Activated CD4-positive, alpha-beta T cell treated with anti-CD3 and anti-CD28 coated beads, Interleukin-2, amount 10 ng/mL, durations not matched to agents 24 days and 14 days (primary cell): ENCODE measurements at places on chromosomes 1 and 21. TPM values are rescaled to one million over a fixed set of nuclear protein-coding genes. Genes with fewer than 3 reads are reported as not detected.

The TMOD4 gene
- 1.3 and 1.8 TPM in 2 replicates for total RNA-seq

DNA sequence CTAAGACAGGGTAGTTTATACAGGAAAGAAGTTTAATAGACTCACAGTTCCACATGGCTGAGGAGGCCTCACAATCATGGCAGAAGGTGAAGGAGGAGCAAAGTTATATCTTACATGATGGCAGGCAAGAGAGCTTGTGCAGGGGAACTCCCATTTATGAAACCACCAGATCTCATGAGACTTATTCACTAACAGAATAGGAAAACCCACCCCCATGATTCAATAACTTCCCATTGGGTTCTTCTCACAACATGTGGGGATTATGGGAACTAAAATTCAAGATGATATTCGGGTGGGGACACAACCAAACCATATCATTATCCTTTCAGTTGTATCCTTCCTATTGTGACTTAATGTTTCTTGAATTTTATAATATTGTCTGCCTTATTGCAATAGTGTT is 13.4 kb upstream of the DDAH1 start:
- DNase-seq: no peak
- H3K27ac ChIP-seq: no peak overlapping the region
- H3K36me3 ChIP-seq: no peaks in the 10 kb centered on the region
- no peaks in the 10 kb centered on the region for H3K4me1 ChIP-seq
- H3K27me3 ChIP-seq: peaks cover 2% of the 10 kb centered on the region

DNA sequence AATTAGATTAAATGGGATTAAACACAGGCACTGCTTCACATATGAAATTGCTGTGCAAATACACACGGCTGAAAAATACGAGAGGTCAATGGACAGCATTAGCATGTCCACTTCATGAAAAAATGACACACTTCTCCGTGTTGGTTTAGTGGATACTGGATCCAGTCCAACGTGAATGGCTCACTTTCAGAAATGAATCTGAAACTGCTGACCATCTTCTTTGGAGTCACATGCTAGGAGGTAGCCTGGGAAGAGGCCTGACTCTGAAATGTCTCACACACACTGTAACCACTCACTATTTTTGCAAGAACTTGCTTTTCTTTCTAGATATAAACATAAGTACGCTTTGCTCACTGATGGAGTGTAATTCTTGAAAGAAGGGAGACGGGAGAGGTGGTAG is 127.3 kb downstream of the HLCS start:
- H3K4me1 ChIP-seq: no peaks in the 10 kb centered on the region
- H3K27ac ChIP-seq: no peak overlapping the region
- no peaks in the 10 kb centered on the region for H3K27me3 ChIP-seq
- no peak overlapping the region for H3K4me3 ChIP-seq

GRCh38 chr1:47547753-47548573 is 110.1 kb downstream of the FOXD2 start:
- H3K4me3 ChIP-seq: no peak overlapping the region
- no peaks in the 10 kb centered on the region for H3K36me3 ChIP-seq
- no peak overlapping the region for H3K27ac ChIP-seq
- H3K27me3 ChIP-seq: no peaks in the 10 kb centered on the region

GRCh38 chr1:28886731-28887418 is 27.5 kb upstream of the EPB41 start:
- H3K36me3 ChIP-seq: peaks cover 6% of the 10 kb centered on the region
- H3K27me3 ChIP-seq: no peaks in the 10 kb centered on the region
- peaks cover 50% of the 10 kb centered on the region for H3K4me1 ChIP-seq
- peak overlapping the region; percentile 92 for H3K27ac ChIP-seq
- peak overlapping the region; percentile 89 for H3K4me3 ChIP-seq
